Brain microvascular endothelial cell (primary cell): ENCODE measurements at places on chromosomes 12 and 14.
A peak's percentile ranks its signal among the peaks of the same experiment; 100 is the strongest.

- no peak for DNase-seq
Observed at GRCh38 chr12:116267948-116268347, 9.5 kb downstream of the MED13L start.

GRCh38 chr14:56100556-56100955, 17.7 kb upstream of the PELI2 start:
- peak; percentile 21 for DNase-seq

GRCh38 chr12:71157601-71158233, at the start of gene TSPAN8:
Gene TSPAN8 (minus strand): TSS chr12:71157999. CDS start chr12:71157678, 321 bp downstream.
- DNase-seq = no peak

DNA sequence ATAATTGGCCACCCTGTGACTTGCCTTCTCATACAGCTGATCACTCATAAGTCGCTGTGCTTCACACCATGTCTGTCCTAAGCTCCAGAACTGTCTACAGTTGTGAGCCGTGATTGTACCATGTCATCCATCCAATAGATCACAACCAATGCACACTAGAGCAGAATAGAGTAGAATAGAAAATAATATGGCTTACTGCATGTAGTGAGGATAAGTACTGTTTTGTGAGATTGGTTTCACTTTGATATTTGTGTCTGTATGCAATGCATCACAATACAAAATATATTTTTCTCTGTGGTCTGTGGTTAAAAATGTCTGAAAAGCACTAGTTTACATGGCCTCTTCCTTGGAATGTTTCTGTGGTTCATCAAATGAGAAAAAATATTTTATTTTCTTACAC, 237.6 kb upstream of the PRKD1 start:
- DNase-seq = no peak

- DNase-seq = no peak
Observed at GRCh38 chr12:11651785-11652184, 2.3 kb downstream of the ETV6 start.

DNA sequence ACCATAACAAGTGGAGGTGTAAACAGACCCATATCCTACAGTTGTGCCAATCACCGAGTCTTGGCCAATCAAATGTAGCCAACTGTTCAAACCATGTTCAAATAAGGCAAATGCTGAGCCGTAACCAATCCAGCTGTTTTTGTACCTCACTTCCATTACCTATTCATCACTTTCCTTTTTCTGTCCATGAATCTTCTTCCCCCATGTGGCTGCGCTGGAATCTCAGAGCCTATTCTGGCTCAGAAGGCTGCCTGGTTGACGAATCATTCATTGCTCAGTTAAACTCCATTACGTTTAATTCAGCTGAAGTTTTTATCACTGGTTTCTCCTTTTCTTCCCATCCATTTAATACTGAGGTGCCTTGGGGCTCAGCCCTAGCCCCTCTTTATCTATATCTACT, 71.1 kb downstream of the TBC1D30 start:
- peak; percentile 8 for DNase-seq

DNA sequence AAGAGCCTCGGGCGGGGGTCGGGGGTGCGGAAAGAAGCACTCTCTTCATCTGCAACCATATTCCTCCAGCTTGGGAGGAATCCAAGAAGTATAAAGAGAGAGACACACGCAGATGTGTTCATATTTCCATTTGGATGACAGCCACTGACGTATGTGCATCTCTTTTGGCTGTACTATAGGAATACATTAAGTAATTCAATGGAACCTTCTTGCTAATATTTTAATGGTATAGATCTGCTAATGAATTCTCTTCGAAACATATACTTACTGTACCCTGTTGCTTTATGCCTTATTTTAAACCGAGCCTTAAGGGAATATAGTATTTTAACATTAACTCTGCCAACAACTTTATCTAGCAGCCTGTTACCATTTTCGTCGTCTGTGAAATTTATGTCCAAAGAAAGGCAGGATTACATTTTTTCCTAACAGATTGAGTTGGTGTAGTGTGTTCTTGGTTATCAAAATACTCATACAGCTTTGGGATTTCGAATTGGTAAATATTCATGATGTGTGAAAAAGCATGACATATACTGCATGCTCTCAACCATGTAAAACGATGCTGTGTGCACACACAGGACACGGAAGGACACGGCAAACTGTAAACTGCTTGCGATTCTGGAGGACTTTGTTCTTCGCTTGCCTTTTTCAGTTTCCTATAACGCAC, 84.5 kb downstream of the CCDC88C start:
- DNase-seq = no peak

- DNase-seq = no peak
Observed at GRCh38 chr12:93176165-93176564, 201.6 kb upstream of the NUDT4 start.

- DNase-seq = peak; percentile 63
Observed at GRCh38 chr14:22819151-22819988, 4.1 kb upstream of the SLC7A7 start.

DNA sequence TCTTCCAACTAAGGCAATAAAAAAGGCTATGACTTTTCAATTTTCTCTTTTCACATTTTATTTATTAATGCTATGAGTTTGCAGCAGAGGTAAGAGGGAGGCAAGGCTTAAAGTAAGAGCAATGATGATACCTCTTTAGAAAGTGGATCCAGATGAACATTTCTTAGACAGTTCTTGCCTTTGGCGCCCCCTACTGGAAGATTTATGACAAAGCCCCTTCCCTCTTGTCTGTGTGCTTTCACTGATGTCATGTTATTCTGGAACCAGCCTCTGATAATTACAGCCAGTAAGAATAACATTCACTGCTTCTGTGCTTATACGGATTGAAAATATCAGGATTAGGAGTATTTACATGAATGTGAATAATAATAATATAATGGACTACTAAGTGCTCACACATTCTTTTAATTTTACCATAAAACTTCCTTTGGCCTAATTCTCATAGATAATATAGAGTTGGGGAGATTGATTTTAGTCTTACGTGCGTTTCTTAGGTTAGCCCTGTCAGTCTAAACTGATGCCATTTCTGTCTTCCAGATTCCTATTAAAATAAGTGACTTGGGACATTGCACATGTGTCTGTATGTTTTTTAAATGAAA, 1929.9 kb upstream of the SEL1L start:
- DNase-seq = peak; percentile 76

GRCh38 chr14:23021434-23021833, 11.5 kb upstream of the C14orf93 start:
- no peak for DNase-seq
